ENCODE measurements at places on chromosomes 2 and 18.

- DNase-seq = no peak
These were observed 121.9 kb downstream of the CACNB4 start for GRCh38 chr2:151976945-151977353.

DNA sequence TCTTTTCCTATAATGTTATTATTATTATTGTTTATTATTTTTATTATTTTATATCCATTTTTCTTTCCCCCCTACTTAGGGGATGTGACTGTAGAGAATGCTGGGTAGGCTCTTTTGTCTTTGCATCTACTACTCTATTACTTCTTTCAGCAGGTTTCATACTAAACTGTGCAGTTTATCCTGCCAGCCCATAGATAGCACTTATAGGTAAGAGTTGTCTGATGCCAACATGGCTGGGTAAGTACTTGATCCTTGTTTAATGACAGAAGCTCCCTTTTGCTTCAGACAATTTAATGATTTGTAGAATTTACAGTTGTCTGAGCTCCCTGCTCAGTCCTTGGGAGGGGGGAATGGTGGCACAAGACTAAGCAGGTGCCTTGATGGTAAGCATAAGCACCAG, 262.9 kb upstream of the CDH2 start:
- DNase-seq = no peak

GRCh38 chr18:68791801-68792200, 6.1 kb upstream of the CCDC102B start:
- DNase-seq = no peak

DNA sequence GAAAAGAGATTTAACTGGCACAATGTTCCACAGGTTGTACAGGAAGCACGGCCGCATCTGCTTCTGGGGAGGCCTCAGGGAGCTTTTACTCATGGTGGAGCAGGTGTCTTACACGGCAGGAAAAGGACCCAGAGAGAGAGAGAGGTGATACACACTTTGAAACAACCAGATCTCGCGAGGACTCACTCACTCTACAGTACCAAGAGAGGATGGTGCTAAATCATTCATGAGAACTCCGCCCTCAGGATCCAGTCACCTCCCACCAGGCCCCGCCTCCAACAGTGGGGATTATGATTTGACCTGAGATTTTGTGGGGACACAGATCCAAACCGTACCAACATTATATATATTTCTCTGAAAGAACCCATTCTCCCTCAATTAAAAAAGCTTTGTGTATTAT, 79.7 kb upstream of the DOCK10 start:
- DNase-seq = no peak
